Stimulated activated CD4-positive, alpha-beta T cell treated with anti-CD3 and anti-CD28 coated beads, Interleukin-1b, Interleukin-23, amount 100 ng/mL, for 24 hours (primary cell): ENCODE measurements at places on chromosomes 12 and 14.

DNA sequence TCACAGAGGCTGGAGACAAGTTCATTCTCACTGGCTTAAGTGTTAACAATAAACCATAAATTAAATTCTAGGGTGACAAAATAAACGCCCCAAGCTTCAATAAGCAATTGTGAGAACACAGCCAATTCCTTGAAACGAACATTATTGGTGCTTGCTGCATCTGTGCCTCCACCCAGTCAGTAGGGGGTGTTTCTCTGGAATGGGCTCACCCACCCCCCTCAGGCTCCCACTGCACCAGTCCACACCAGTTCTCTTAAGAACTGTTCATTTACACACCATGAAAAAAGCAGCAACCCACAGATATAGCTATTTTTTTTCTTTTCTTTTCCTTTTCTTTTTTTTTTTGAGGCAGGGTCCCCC, 34.7 kb downstream of the CDC42BPB start:
- no peak for DNase-seq

- no peak for DNase-seq
These were observed 114.0 kb downstream of the SLC41A2 start for GRCh38 chr12:104844123-104844522.

DNA sequence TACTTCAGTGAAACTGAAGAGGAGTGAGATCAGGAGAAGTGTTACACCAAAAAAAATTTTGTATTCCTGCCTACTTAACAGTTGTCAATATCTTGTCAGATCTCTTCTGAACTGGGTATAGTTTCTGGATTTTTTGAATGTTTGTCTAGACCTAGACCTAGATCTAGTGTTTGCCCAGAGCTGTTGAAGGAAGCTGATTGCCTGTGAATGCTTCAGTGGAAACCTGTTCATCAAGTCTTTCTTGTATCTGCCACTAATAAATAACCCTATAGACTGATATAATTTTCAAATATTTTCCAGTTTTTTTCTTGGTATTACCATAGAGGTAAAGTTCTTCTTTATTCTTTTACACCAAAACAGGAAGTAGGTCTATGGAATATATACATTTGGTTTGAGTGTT, 781.5 kb upstream of the FBXO33 start:
- DNase-seq: no peak

- DNase-seq: no peak
These were observed 15.9 kb downstream of the AREL1 start for GRCh38 chr14:74697011-74697410.

DNA sequence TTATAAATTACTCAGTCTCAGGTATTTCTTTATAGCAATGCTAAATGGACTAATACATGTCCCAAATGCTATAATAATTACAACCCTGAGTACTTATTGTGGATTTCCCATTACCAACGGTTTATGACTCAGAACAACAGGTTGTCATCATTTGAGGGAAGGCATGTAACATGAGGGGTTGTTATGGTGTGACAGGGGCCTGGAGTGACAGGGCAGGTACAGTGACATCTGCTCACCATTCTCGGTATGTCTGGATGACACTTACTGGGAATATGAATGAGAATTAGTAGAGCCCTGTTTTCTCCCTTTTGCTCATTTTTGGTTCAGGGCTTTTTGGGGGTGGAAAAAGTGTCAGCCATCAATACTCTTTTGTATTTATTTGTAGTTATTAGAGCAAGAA, 36.2 kb upstream of the FERMT2 start:
- DNase-seq: no peak

GRCh38 chr12:109435428-109436187, 41.5 kb downstream of the KCTD10 start:
- DNase-seq: no peak

DNA sequence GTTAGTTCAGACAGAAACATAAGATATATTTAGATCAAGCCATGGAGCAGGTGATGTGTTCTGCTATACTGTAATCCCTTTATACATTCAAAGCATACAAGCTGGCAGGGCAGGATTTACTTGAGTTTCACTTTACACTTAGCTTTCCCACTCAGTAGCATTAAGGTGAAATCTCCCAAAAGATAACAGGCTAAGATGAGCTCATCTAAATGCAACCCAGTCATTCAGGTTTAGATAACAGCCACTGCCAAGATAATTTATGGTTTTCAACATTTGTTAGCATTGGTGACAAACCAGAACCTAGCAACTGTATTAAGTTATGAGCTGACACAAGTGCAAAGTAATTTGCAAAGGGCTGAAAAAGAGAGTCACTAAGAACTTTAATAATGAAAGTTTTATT, 925.1 kb upstream of the ATXN7L3B start:
- DNase-seq: no peak

GRCh38 chr12:43824207-43824775, 11.6 kb upstream of the TMEM117 start:
- DNase-seq: no peak

DNA sequence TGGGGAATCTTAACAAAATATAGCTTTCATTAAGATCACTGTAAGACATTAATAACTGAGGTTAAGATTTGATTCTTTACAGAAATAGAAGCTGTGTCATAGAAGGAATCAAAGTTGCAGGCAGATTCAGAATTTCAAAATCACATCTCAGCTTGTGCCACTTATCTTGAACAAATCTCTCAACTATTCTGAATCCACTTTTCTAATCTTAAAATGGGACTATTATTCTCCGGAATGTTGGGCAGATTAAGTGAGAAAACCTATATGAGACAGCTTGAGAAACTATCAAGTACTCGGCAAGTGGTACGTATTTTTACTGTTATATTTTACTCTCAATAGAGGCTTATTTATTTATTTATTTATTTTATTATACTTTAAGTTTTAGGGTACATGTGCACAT, 28.4 kb downstream of the PZP start:
- DNase-seq: no peak

DNA sequence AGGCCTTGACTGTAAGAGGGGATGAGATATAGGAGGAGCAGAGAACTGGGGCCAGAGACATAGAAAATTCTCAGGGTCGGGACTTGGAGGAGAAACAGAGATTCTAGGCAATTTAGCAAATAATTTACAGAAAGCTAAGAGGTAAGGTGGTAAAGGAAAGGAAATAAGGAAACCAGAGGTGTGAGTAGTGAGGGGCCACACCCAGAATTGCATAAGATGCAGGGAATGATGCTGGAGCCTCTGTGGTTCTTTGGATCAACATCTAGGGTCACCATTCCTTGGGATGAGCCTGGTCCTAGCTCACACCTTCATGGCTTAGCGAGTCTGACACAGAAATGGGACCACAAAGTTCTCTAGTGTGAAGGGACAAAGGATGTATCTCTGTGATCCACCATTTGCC, 949 bp upstream of the SDR9C7 start:
- no peak for DNase-seq

DNA sequence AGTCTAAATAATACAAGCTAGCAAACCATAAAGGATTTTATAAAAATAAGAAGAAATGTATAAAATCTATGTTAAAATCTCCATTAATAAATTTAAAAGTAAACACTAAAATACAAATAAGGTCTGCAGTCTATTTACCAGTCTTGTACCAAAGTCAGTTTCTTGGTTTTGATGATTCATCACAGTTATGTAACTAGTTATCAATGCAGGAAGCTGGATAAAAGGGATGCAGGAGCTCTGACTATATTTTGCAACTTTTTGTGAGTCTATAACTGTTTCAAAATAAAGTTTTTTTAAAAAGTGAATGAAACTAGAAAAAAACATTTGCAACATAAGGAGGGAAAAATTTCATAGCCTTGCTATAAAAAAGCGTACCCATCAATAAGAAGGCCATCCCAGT, 151.5 kb downstream of the DERA start:
- no peak for DNase-seq

- DNase-seq: no peak
These were observed at the start of gene LTBR for GRCh38 chr12:6383572-6384498. Gene LTBR (plus strand): TSS chr12:6384162. CDS start chr12:6384359, 197 bp downstream.

DNA sequence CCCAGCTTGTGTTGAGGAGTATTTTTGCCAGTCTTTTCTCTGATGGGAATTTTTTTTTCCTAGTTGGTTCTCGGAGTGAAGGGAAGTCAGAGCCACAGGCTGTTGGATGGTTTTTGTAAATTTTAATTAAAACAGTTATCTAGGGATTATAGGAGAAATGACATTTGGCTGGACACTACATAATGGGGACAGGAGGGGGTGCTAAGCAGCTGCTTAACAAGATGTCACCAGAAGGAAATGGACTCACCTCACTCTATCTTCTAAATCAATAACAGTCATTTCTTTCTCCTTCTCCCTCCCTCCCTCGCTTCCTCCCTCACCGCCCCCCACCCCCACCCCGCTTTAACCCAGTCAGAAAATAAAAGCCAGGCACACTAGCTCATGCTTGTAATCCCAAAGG, 93.4 kb upstream of the TMEM233 start:
- no peak for DNase-seq

GRCh38 chr12:10194160-10194670, 15.4 kb downstream of the TMEM52B start:
- no peak for DNase-seq

DNA sequence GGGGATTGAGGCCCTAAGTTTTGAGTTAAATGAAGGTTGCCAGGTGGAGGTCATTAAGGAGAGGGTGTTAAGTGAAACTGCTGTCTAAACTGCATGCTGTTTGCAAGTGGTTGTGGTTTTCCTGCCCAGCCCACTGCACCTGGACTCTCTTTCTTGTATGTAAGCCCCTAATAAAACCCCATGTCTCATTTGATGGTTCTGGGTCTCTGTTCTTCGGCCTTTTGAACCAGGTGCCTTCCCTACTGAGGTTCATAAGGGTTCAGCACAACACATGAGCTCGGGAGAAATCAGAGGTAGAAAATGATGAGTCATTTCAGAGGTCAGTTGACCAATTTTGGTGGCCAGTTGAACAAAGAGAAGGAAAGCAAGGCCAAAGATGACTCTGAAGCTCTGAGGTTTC, 382.5 kb downstream of the RPS29 start:
- no peak for DNase-seq

- DNase-seq: no peak
These were observed 236.4 kb downstream of the PCNX1 start for GRCh38 chr14:71143381-71144290.

DNA sequence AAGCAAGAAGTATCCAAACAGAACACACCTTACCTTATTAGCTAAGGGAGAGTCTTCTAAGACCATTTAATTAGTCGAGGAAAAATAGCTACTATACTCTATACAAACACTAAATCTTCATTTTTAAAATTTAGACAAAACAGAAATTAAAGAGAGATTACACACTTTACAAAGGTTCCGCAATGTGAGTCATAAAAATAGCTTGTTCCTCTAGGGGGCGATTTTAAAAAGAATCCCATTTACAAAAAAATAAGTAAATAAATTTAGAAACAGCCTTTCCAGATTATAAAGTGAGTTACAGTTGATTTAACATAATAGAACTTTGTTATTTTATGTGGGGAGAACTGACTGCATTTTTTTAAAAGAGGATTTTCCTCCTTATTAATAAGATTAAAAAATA, 201.6 kb downstream of the PAX9 start:
- DNase-seq: no peak

GRCh38 chr12:119666226-119666795, 1.6 kb upstream of the PRKAB1 start:
- no peak for DNase-seq

DNA sequence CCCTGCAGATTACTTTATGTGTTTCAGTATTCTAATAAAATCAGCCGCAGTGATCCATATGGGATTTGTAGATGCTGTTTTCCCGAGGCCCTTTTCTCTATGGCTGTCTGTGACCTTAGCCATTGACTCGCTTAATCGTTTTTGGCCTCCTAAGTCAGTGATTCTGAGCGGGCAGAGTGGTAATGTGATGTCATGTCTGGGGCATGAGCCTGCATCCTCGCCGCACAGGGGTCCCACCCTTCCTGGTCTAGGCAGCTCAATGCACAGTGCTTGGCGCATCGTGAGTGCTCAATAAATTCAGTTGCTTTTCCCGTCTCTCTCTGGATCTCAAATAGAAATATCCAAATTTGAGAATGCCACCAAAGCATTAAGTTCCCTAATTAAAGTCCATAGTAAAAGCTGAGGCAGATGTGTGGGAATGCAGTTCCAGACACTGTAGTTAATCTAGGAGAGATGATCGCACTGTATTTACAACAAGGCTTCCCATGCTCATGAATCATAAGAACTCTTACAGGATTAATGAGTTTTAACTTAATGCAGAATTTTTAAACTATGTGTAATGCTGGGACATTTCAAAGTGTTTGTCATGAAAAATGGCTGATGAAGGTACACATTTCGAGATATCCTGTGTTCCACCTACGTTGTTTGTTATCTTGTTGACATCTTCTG, 29.3 kb downstream of the HMGA2 start:
- no peak for DNase-seq

GRCh38 chr12:32600681-32601080, 78.4 kb upstream of the DNM1L start:
- DNase-seq: no peak

- no peak for DNase-seq
These were observed 4.4 kb upstream of the SCAF11 start for GRCh38 chr12:45994736-45995135.

DNA sequence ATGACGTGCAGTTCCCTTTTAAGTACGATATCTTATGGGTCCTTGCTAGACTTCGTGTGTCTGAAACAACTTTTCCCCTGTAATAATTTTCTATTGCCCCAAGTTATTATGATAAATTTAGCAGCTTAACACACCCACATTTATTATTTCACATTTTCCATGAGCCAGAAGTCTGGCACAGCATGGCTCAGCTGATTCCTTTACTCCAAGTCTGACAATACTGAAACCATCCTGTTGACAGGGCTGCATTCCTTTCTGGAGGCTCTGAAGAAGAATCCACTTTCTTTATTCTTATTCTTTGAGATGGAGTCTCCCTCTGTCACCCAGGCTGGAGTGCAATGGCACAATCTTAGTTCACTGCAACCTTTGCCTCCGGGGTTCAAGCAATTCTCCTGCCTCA, 80.9 kb downstream of the DENND5B start:
- no peak for DNase-seq

GRCh38 chr12:54565310-54565985, 16.0 kb downstream of the PDE1B start:
- no peak for DNase-seq

DNA sequence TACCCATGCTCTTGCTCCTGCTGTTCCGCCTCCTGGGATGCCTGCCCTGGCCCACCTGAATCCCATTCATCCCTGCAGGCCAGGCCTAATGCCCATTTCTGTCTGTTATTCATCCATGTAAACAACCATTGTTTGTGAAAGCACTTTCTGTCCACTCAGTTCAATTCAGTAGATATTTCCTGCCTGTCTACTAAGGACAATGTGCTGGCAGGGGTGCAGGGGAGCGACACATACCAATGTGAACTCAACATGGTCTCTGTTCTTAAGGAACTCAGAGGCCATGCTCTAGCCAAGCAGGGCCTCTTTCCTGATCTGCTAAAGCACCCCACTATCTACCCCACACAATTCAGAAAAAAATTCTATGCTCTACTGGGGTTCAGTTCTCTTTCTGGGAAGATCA, 88.5 kb upstream of the ZFP36L1 start:
- DNase-seq: no peak

- DNase-seq: no peak
These were observed 32.9 kb downstream of the ARID2 start for GRCh38 chr12:45762185-45763110.
